Fibroblast of skin of left biceps (primary cell): ENCODE measurements at places on chromosomes 1 and 21.

DNA sequence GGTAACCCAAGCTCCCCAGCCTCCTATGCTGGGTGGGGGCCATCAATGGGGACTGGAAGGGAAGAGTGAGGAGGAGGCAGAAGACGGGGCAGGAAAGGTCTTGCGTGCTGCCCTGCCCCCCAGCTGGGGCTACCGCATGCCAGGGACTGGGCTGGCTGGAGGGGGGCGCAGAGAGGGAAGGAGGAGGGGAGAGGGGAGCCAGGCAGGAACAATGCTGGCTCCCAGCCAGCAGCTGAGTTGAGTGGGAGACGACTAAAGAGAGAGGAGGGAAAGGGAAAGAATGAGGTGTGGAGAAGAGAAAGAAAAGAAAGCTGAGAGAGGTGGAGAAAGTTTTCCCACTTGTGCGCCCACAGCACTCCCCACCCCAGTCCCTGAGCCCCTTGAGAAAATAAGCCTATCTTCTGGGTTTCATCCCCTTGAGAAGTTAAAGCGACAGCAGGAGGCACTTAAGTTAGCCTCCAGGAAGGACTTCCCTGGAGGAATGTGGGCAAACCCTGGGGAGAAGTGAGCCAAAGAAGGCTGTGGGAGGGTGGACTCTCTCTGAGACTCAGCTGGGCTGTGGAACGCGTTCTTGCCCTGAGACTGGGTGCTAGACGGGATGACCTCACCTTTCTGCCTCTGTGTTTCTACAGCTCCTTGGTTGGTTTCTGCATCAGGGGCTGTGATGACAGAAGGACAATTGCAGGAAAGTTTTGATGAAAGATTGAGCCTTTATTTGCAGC, 12.9 kb upstream of the NES start:
- no peak for DNase-seq

- peak; percentile 24 for DNase-seq
Observed at GRCh38 chr1:46568461-46568891, 17.0 kb upstream of the KNCN start.

GRCh38 chr1:5444396-5444795, 547.8 kb downstream of the NPHP4 start:
- DNase-seq, result no peak

- no peak for DNase-seq
Observed at GRCh38 chr1:25786887-25787759, 12.9 kb upstream of the SELENON start.

- DNase-seq, result no peak
Observed at GRCh38 chr21:45306832-45307571, 19.3 kb upstream of the POFUT2 start.

DNA sequence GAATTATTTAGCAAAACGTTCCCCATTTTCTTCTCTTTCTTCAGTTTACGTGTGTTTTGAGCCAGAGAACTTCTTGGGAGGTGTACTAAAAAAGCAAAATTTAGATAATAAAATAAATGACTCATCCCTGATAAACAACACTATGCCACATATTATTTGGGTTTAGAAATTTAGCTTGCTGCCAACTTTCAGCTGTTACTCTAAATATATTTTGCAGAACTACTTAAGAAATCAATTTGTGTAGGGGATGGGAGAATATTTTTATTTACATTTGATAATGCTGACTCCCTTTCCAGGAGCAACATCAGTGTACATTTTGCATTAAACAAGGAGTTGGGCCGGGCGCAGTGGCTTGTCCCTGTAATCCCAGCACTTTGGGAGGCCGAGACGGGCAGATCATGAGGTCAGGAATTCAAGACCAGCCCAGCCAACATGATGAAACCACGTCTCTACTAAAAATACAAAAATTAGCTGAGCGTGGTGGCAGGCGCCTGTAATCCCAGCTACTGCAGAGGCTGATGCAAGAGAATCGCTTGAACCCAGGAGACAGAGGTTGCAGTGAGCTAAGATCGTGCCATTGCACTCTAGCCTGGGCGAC, 151.4 kb upstream of the ZRANB2 start:
- no peak for DNase-seq

- DNase-seq, result no peak
Observed at GRCh38 chr1:66460776-66461175, 73.2 kb upstream of the SGIP1 start.

GRCh38 chr1:18569811-18570545, 60.7 kb upstream of the PAX7 start:
- no peak for DNase-seq

GRCh38 chr1:92342401-92342800, 43.5 kb downstream of the RPAP2 start:
- no peak for DNase-seq

DNA sequence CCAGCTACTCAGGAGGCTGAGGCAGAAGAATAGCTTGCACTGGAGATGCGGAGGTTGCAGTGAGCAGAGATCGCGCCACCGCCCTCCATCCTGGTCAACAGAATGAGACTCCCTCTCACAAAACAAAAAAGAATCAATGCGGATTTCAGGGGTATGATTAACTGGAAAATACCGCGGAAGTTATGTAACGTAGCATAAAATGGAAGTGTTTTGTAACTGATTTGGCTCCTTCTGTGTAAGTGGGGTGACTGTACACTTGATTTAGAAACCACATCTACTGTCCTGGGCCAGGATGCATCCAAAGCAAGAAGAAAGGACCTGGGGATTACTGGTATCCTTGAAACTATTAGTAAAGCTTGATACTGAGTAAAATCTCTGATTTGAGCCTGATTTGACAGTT, 3.1 kb upstream of the VAMP4 start:
- no peak for DNase-seq

DNA sequence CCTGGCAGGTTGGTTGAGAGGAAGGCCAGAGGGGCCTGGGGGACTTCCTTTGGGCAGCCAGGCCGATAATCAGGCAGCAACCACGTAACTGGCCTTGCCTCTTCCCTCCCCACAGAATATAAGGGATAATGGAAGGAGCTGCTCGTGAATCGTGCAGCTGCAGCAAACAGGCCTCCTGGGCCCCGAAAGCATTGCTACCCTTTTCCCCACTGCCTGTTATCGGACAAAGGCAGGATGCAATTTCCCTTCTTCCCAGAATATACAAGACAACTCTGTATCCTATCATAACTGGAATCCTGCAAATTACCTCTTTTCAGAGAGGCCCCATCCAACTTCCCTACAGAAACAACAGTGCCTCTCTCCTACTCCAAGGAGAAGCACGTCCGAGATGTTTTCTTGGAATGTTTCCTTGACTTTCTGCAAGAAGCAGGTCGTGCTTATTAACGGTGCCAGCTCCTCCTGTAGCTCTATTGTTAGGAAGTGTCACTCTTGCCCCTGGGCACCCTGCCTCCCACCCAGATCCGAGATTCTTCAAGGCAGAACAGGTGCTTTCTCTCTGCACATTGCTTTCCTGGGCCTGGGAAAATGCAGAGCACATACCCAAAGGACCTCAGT, 106.0 kb upstream of the TIAM1 start:
- DNase-seq, result no peak

DNA sequence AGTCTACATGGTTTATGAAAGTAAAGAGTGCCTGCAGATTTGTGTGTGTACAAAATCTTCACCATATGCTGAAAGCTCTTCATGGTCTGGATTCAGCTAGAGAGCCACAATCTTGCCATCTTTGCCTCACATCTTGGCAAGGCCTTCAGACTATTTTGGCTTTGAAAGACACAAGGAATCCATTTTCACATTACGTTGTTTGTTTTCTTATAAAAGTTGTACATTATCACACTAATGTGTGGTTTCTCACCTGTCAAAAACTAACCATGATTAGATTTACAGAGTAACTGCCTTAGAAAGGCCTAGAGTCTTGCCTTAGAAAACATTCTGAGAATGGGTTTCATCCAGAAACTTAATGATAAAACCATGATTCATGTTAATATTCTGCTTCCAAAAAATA, 494.6 kb downstream of the NEGR1 start:
- DNase-seq, result peak; percentile 27

GRCh38 chr1:156483397-156483796, 17.2 kb downstream of the MEF2D start:
- no peak for DNase-seq

DNA sequence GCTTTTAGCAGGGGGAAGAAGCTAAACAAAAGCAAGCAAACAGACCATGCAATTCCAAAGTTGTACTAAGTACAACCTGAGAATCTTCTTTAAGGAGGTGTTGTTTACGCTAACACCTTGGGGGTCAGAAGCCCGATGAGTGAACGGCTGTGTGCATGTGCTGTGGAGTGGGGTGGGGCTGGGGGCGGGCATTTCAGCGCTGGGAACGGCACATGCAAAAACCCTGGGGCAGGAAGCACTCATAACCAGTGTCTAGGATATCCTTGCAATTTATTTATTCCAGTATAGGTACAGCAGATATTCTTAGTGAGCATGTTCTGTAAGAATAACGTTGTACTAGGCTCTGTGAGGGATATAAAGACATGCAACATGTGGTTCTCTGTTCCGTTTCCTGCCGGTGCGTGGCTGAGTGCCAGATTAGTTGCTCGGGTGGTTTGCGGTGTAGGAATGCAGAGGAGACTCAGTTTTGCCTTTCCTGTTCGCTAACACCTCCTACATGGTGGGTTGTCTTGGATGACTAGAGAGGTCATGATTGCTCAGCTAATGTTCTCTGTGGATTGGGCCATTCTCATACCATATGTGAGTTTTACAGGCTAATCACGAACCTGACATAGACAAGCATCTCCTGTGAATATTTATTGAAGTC, 3.7 kb downstream of the FASLG start:
- DNase-seq, result peak; percentile 77

GRCh38 chr1:59779949-59780348, 34.8 kb upstream of the HOOK1 start:
- no peak for DNase-seq

GRCh38 chr1:31605908-31606427, 11.5 kb upstream of the HCRTR1 start:
- no peak for DNase-seq

DNA sequence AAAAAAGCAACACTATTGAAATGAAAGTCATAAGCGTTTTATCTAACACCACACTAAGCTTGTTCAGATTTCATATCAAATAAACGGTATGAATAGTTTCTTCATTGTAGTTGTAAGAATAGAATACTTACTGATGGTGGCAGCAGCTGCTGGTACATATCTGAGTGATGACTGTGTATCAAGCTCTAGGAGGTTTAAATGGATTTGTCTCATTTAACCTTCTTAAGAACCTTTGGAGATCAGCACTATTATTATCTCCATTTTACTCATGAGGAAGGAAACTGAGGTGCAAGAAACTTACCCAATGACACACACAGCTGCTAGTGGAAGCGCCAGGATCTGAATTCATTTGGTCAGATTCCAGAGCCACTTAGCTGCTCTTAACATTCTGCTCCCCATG, 104.0 kb downstream of the EIF4G3 start:
- DNase-seq, result no peak

DNA sequence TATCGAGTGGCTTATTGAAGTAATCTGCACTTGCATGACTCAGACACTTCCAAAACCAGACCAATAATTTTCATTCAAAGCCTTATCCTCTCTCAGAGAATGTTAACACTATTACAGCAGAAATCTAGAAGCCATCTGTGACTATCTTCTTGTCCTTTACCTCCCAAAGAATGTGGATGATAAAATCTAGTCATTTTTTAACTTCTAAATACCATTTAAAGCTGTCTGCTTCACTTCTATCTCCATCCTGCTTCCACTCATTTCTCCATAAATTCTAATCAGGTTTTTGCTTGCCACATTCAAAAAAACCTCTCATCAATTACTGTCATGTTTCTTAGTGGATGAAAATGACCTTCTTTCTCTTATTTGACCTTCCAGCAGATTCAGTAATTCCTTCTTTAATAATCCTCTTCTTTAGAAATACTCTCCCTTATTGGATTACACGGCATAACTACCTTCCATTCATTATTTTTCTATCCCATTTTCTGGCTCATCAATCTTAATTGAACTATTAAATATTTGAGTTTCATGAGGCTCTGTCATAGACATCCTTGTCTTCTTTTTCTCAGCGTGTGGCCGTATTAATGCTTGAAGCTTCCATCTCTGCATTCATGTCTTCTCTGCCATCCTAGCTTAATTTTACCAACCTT, 1999.4 kb downstream of the MRPL39 start:
- no peak for DNase-seq

DNA sequence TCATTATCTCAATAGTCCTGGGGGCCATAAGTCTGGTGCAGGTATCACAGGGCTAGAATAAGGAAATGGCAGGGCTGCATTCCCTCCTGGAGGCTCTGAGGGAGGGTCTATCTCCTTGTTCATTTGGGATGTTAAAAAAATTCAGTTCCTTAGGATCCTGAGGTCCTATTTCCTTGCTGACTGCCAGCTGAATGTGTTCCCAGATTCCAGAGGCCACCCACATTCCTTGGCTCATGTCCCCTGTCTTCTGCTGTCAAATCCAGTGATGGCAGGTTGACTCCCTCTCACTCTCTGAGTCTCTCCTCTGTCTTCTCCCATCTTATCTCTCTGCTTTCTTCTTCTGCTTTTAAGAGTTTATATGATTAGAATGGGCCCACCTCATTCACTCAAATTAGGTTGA, 400.6 kb downstream of the PTPRU start:
- no peak for DNase-seq

- no peak for DNase-seq
Observed at GRCh38 chr1:183588827-183589226, 1.4 kb downstream of the NCF2 start.

DNA sequence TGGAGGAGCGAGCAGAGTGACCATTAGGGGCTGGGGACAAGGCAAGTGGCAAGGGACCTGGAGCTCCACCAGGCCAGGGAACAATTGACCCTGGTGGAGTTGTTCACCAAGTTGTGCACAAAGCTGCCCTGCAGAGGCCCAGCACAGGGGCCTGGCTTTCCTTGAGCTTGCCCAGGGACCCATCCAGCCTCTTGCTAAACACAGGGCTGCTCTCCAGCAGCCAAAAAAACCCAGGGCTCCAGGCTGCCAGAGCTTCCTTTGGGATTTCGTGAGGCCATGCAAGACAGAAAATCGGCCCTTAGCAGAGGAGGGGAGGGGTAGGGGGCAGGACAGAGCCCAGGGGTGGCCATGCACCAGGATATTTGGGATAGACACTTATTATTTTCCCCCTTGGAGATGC, 32.6 kb downstream of the LRP8 start:
- DNase-seq, result no peak

DNA sequence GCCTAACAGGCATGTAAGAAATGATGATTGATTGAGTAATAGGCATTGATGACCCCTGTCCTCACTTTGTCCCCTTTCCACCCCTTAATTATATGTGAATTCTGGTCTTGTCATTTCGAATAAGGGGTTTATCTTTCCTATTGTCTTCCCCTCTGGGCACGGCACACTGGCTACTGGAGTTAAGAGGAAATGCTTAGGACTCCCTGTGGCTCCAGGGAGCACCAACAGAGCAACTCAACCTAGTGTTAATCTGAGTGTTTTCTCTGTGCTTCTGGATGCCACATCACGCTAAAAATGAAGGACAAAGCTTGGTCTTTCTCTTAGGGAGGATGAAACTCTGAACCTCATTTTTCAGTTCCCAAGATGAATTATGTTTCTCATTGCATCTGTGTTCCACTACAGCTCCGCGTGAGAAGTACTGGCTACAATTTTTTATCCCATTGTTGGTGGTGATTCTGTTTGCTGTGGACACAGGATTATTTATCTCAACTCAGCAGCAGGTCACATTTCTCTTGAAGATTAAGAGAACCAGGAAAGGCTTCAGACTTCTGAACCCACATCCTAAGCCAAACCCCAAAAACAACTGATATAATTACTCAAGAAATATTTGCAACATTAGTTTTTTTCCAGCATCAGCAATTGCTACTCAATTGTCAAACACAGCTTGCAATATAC, 5.3 kb downstream of the FCER1A start:
- no peak for DNase-seq
